ENCODE measurements at places on chromosomes 3 and 15.

GRCh38 chr15:70127770-70128413 lies 30.2 kb upstream of the TLE3 start:
- DNase-seq = no peak

- no peak for DNase-seq
Measured at GRCh38 chr3:14312375-14312774, 90.0 kb upstream of the SLC6A6 start.

DNA sequence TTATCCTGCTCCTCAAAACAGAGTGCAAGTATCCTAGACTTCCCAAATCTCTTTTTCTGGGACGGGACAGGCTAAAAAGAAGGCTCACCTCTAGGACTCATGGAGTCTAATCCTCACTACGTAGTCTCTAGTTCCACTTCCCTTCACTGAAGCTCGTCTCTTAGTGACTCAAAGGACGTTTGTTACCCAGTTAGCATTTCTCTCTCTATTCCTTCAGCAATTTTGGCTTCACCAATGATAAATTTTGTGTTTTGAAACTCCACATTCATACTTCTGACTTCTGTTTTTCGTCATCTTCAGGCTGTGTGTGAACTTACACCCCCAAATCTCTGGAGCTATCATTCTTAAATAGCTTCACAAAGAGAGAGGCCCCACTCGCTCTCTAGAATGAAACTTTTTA lies 627.1 kb downstream of the NAALADL2 start:
- DNase-seq = no peak

- DNase-seq = peak; percentile 47
Measured at GRCh38 chr15:77966540-77967234, 110.8 kb downstream of the TBC1D2B start.

- DNase-seq = no peak
Measured at GRCh38 chr3:17091910-17092582, 207.3 kb downstream of the PLCL2 start.

GRCh38 chr3:89314454-89315098 lies 207.2 kb downstream of the EPHA3 start:
- no peak for DNase-seq

GRCh38 chr3:197711973-197712707 lies 24.6 kb downstream of the RUBCN start:
- DNase-seq = peak; percentile 30

- DNase-seq = no peak
Measured at GRCh38 chr15:74777769-74778598, 3.9 kb upstream of the CSK start.

DNA sequence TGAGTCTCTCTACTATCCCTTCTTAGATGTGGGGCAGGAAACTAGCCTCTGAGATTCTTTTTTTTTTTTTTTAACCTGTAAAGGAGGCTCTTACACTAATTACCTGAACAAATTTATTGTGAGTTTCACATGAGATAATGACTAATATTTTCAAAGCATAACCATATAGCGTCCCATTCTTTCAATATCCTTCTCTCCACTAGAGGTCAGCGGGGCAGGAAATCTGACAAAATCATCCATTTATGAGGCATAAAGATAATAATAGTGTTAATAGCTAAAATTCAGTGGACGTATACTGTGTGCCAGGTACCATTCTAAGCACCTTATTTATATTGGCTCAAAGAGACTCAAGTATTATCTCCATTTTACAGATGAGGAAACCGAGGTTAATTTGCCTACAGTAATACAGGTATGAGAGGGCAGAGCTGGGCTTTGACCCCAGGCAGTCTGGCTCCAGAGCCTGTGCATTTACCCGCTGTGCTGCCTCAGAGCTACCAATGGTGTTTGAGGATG lies 16.3 kb upstream of the SMAD6 start:
- no peak for DNase-seq

GRCh38 chr3:13282986-13283876 lies 136.9 kb downstream of the NUP210 start:
- DNase-seq = no peak

- no peak for DNase-seq
Measured at GRCh38 chr3:52246728-52247408, 1.3 kb downstream of the PPM1M start.

DNA sequence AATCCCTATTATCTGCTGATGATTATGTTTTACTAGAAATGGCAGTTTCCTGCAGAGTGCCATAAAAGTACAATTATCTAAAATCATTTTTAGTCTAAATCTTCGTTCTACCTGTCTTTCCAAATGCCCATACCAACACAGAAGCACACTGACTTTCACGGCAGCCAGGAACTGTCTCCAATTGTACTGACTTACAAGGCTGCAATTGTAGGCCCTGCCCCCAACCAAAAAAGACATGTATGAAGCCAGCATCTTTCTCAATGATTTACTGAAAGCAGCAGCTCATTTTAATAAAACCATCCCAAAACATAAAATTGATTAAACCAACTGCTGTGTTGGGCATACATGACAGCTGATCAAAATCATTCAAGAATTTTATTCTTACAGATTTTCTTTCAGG lies 119.0 kb downstream of the TBC1D5 start:
- no peak for DNase-seq

GRCh38 chr3:148631124-148631903 lies 66.4 kb upstream of the AGTR1 start:
- DNase-seq = no peak

DNA sequence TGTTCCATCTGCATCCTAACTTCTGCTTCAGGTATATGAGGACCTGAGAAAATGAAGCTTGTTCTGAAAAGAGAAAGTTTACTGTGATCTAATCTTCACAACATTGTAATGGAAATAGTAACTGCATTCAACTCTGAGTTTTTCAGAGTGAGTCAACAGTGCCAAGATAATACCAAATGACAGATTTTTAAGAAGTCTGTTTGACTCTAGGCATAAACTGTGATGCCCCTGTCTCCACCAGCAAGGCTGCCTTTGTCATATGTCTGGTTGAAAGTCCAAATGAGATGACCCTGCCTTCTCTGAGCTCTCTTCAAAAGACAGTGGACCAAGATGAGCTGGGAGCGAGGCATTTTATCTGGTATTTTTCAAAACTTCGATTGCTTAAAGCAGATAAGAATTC lies 44.8 kb upstream of the B3GNT5 start:
- DNase-seq = no peak

- no peak for DNase-seq
Measured at GRCh38 chr3:107432013-107432515, 54.8 kb downstream of the CCDC54 start.

GRCh38 chr3:134606033-134607025 lies 44.5 kb downstream of the KY start:
- no peak for DNase-seq

GRCh38 chr3:52707585-52707984 lies 1.7 kb downstream of the SPCS1 start:
- no peak for DNase-seq

DNA sequence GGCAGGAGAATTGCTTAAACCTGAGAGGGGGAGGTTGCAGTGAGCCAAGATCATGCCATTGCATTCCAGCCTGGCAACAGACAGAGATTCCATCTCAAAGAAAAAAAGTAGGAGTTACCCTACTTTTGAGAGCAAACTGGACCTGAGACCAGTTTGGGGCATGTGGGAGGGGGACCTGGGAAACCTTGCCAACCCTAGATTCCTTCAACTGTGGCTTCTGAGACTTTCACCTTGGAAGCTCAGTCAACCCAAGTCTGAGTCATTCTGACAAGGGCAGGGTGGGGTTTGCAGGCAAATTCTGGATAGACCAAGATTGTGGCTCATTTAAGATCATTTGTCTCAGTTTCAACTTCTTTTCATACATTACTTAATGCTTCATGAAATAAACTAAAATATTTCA lies 23.8 kb upstream of the SIAH2 start:
- no peak for DNase-seq

GRCh38 chr3:128329491-128330213 lies 137.0 kb downstream of the DNAJB8 start:
- DNase-seq = no peak

DNA sequence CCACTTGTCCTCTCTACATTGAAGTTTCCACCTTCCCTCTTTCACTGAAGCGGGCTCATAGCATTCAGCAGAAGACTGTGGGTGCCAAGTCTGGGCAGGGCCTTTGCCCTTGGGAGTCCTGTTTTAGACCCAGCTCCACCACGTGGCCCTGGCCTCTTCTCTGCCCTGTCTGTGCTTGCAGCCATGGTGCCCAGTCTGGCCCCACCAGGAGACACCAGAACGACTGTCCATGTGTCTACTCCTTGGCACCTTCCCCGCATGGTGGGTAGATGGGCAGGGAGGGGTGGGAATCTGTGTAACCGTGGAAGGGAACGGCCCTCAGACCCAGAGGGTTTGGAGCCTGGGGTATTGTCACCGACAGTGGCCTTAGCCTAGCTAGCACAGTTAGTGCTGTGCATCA lies 17.9 kb upstream of the EMC3 start:
- DNase-seq = no peak

GRCh38 chr15:85407421-85408269 lies 27.2 kb downstream of the AKAP13 start:
- no peak for DNase-seq

GRCh38 chr15:34804113-34804512 lies 8.8 kb upstream of the ACTC1 start:
- DNase-seq = no peak

- no peak for DNase-seq
Measured at GRCh38 chr3:114365909-114366308, 72.1 kb downstream of the TIGIT start.

DNA sequence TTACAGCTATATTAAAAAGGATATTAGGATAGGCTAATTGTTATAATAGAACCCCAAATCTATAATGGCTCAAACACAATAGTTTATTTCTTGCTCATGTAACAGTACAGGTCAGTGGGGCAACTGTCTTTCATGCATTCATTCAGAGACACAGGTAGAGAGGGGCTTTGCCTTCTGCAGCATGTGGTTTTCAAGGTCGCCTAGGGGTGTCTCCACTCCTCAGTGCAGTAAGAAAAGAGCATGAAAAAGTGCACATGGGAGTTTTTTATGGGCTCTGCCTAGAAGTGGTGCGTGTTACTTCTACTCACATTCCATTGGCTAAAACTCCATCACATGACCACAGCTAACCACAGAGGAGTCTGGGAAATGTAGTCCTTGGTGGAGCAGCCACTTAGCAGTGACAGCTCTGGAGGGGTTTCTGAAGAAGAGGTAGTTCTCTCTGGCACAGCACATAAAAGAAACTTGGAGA lies 1.8 kb downstream of the ZBTB38 start:
- DNase-seq = peak; percentile 25

DNA sequence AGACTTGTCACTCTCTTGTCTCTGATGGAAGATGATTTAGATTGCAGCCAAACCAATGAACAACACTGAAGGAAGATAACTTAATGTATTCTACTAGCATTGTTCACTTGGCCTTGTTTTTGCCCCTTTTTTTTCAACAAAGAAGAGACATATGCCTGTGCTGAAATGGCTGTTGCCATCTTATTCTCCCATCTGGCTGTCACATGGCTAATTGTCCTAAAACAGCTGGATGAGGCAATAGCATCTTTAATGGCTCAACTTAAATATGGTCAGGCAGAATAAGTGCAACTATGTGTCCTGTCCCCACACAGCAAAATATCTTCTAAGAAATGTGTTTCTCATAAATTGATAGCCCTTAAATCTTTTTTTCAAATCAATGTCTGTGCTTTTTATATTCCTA lies 576.9 kb downstream of the TUSC7 start:
- no peak for DNase-seq

- no peak for DNase-seq
Measured at GRCh38 chr3:184868477-184868876, 56.5 kb downstream of the VPS8 start.

- DNase-seq = no peak
Measured at GRCh38 chr3:190074817-190075216, 45.9 kb downstream of the P3H2 start.

- no peak for DNase-seq
Measured at GRCh38 chr3:11224010-11224409, 48.2 kb upstream of the ATG7 start.

DNA sequence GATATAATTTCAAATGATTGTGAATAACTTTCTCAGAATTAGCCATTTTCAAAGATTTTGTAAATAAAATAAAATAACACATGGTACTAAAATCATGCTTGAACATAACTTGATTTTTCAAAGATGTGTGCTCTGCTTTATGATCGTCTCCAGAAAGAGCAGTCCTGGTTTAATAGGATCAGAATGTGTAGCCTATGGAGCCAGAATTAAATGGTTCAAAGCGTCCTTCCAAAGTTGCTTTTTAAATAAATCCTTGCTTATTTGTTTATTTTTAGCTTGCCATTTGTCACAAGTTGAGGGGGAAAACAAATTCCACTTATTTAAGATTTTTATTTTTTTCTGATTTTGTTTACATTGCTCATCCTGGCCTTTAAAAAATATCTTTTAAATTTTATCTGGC lies 123.7 kb upstream of the SPRED1 start:
- DNase-seq = no peak

DNA sequence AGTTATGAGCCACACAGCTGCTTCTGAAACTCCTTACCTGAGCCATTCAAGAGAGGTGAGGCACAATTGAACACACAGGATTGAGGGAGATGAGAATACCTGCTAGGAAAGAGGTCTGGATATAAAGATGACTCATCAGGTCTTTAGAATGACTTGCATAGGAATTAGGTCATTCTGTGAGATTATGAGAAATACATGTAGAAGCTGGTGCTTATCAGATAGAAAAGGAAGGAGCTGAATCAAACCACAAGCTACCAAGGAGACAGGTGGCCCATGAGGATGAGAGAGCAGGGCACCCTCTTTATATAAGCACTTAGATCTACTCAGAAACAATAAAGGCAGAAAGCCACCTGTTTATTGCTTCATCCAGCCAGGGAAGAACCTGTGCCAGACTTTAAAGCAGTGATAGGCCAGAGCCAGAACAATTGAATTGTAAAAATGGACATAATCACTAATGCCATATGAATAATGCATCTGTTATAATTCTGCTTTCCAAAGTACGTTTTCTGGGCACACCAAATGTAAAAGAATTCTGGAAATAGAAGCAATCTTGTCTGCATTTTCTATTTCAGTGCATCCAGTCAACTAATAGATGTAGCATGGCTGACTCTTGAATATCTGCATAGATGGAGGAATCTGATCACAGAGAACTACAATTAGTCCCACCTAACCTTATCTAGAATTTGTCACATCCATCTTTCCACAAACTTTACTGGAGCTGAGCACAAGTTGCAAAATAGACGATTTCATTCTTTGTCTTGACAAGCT lies 74.9 kb downstream of the PIK3R4 start:
- DNase-seq = no peak

- no peak for DNase-seq
Measured at GRCh38 chr3:117549716-117550115, 840.1 kb downstream of the TUSC7 start.

GRCh38 chr15:77183066-77183465 lies 112.2 kb upstream of the TSPAN3 start:
- DNase-seq = no peak

- DNase-seq = no peak
Measured at GRCh38 chr3:55675478-55675877, 188.4 kb upstream of the WNT5A start.

GRCh38 chr3:3666664-3667063 lies 132.6 kb upstream of the LRRN1 start:
- DNase-seq = no peak

DNA sequence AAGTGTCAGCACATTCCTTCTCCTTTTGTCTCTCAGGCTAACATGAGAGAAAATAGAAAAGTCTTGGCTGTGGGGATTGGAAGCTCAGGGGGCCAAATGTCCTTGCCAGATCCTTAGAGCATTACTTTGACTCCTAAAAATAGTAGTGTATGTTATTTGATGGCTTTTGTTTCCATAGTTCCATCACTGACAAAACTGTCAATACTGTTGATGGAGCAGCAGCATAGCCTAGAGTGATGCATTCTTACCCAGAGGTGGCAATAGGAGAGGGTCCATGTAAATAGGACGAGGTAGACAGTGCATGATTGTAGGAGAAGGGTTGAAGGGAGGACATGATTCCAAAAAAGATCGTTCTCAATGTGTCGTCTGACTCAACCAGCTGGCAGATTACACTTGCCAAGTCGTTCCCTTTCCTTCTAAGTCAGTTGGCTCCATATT lies 282.7 kb upstream of the TPRG1 start:
- DNase-seq = no peak
